Placental pericyte (primary cell): ENCODE measurements at places on chromosomes 6 and 20. TPM values are rescaled to one million over a fixed set of nuclear protein-coding genes. Genes with fewer than 3 reads are reported as not detected.

RAET1L gene
- not detected in 2 replicates for total RNA-seq

LRRC73 gene
- 0.57 and 0.66 TPM in 2 replicates for total RNA-seq

MTFR2 gene
- 0.22 and 12.0 TPM in 2 replicates for total RNA-seq

TPD52L1 gene
- 0.29 and 1.3 TPM in 2 replicates for total RNA-seq

SCGN gene
- total RNA-seq: not detected in 2 replicates

EYA4 gene
- total RNA-seq: 0.22 and 0.57 TPM in 2 replicates

SMAP1 gene
- total RNA-seq: 21.3 and 24.9 TPM in 2 replicates

SENP6 gene
- 84.2 and 92.6 TPM in 2 replicates for total RNA-seq

CAGE1 gene
- total RNA-seq: 0.14 and 0.22 TPM in 2 replicates

ACSS1 gene
- total RNA-seq: 0.72 and 1.3 TPM in 2 replicates

KIF3B gene
- total RNA-seq: 25.6 and 32.4 TPM in 2 replicates

ZNF831 gene
- total RNA-seq: not detected in 2 replicates
